ENCODE measurements at places on chromosomes 5 and 9.

DNA sequence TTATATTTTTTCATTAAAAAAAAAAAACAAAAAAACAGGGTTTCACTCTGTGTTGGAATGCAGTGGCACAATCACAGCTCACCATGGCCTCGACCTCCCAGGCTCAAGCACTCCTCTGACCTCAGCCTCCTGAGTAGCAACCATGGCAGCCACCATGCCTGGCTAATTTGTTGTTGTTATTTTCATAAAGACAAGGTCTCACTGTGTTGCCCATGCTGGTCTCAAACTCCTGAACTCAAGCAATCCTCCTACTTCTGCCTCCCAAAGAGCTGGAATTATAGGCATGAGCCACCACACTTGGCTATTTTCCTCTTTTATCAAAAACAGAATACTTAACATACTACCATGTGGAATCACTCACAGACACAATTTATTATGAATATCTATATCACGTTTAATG lies 46.7 kb downstream of the UBAP2 start:
- no peak for DNase-seq

GRCh38 chr5:23583081-23583480 lies 75.7 kb downstream of the PRDM9 start:
- DNase-seq, result no peak

DNA sequence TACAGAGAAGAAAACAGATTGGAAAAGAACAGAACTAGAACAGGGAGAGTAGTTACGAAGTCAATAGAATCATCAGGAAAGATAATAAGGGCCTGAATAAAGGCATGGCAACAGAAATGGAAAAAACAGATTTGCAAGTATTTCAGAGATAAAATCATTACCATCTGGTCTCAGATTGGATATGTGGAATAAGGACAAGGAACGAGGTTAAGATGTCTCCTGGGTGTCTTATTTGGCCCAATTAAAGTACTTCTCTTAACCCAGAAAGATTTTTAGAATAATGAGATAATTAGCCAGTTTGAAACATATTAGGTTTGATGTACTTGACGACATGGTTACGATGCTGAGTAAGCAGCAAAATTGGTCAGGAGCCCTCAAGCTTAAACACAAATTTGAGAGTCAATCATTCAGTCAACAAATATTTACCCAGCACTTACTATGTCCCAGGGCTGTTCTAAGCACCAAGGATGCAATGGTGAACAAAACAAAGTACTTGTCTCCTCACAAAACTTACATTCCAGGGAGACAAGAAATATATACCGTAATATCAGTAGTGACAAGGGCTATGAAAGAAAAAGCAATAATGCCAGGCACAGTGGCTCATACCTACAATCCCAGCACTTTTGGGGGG lies 18.3 kb downstream of the RICTOR start:
- DNase-seq, result no peak

- DNase-seq, result no peak
Measured at GRCh38 chr9:131203431-131204218, 72.7 kb downstream of the FAM78A start.

DNA sequence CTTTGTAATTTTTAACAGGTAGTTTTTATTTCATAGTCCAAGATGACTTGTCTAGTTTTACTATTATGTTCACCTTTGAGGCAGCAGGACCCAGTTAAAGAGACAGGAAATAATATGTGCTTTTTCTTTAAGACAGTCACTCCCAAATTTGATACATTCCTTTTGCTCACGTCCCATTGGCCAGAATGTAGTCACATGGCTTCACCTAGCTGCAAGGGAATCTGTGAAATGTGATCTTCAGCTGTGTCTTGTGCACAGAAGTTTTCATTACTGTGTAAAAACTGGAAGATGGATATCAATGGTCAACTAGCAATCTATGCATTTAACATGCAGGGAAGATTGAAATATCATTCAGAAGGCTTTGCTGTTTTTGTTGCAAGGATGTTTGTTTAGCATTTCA lies 41.1 kb downstream of the XRCC4 start:
- no peak for DNase-seq

DNA sequence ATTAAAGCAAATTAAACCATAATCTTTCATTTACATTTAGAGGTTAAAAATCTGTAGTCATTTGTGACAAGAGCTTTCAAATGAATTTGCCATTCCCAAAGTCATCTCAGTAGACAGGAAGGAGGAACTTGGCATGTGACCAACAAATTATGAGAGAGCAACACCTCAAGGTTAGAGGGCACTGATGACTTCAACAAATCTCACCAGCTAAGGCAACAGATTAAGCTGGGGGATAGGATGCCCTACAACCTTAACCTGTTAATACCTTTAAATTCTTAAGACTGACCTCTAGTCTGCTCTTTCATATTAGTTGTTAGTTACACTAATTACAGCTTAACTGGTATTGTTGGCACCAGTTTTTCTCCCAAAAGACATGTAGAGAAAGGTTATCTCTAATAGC lies 18.4 kb downstream of the POU5F2 start:
- DNase-seq, result no peak

DNA sequence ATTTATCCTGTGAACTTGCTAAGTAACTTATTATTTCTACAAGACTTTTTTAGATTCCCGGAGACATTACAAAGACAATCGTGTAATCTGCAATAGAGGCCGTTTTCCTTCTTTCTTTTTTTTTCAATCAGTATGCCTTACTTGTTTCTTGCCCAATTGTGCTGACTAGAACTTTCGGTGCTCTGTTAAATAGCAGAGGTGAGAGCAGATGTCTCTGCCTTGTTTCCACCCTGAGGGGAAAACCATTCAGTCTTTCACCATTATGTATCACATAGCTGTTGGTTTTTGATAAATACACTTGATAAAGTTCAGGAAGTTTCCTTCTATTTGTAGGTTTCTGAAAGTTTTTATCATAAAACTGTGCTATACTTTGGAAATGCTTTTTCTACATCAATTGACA lies 10.3 kb downstream of the SPATA31E1 start:
- no peak for DNase-seq

DNA sequence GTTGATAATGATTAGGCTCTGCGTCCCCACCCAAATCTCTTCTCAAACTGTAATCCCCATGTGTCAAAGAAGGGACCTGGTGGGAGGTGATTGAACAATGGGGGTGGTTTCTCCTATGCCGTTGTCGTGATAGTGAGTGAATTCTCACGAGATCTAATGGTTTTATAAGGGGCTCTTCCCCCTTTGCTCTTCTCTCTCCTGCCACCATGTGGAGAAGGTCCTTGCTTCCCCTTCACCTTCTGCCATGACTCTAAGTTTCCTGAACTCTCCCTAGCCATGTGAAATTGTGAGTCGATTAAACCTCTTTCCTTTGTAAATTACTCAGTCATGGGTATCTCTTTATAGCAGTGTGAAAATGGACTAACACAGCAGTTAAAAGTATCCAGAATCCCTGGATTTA lies 715.2 kb upstream of the DMAC1 start:
- no peak for DNase-seq

GRCh38 chr9:109193974-109194556 lies 27.0 kb upstream of the FRRS1L start:
- DNase-seq, result no peak

DNA sequence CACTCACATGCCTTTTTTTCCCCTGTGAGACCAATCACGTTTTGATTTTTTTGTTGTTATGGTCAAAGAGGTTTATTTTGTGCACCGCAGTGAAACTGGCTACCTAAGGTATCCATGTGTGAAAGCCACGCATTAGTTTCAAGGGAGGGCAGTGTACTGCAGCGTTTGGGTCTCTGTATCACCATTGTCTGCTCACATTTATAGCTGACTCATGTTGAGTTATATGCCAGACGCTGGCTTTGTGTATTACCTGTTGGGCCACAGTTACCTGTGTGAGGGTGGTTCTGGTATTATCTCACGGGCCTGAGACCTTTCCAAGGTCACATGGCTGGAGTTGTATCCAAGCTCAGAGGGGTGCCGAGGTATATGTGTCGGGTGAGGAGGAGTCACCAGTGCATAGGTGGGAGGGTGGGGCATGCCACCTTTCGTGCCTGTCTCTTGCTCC lies 75.8 kb downstream of the ARHGAP26 start:
- no peak for DNase-seq

- no peak for DNase-seq
Measured at GRCh38 chr9:137272241-137273094, 5.1 kb upstream of the TOR4A start.

GRCh38 chr5:149264439-149265067 lies 7.1 kb upstream of the AFAP1L1 start:
- no peak for DNase-seq

DNA sequence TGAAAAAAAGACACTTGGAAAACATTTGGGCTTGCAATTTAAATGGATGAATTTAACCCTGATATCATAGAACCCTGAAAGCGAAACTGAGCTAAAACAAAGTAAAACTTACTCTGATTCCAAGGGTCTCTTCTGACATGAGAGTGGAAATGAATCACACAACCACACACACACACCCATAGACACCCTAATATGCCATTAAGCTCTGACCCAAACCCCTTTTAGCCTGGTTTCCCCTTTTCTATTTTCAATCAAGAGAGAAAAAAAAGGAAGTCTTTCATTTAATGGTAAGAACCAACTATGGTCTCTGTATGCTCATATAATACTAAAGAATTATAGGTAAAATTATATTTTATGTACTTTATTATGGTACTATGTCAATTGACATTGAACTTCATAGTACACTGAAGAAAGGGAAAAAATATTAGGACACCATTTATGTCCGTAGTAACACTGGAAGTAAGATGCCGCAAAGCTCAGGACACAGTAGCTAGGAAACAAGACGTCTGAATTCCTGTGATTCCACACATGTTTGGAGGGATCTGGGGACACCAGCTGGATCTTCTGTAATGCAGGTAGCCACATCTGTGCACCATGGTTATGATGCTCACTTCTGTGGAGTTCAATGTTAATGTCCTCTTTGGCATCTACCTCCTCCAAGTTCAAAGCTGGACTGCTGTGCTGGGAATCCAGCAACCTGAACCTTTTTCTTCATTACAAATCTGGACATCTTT lies 95.8 kb downstream of the PCSK1 start:
- no peak for DNase-seq

GRCh38 chr5:126508962-126509279 lies 85.7 kb downstream of the GRAMD2B start:
- DNase-seq, result no peak

- no peak for DNase-seq
Measured at GRCh38 chr5:144481861-144482260, 311.2 kb downstream of the KCTD16 start.

DNA sequence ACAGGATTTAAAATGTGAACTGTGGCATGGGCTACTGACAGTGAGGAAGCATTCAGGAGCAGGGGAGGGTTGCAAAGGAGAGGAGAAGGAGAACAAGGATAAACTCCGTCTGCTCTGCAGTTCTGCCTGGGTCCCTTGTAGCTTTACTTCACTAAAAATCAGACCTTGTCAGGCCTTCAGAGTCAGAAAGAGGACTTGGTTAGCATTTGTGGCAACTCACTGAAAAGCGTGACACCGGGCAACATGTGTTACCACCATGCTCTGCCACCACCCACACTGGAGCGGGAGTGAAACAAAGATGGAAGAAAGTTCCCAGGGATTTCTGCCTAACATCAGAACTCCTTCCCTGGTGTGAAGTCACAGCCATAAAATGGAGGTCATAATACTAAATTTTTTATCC lies 19.3 kb downstream of the FYB1 start:
- DNase-seq, result no peak

DNA sequence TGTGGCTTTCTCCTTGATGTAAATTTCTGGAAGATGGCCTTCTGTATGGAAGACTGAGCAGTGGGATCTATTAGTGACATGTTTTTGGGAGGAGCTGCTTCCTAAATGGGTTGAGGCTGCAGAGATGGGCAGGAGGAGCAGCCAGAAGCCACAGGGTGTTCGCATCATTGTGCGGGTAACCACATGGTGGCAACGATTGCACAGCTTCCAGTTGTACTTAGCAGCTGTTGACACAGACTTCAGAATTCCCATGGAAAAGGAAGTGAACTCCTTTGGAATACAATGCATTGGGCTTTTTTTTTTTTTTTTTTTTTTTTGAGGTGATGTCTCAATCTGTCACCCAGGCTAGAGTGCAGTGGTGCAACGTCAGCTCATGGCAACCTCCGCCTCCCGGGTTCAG lies 297.3 kb downstream of the NR3C1 start:
- DNase-seq, result peak; percentile 63

DNA sequence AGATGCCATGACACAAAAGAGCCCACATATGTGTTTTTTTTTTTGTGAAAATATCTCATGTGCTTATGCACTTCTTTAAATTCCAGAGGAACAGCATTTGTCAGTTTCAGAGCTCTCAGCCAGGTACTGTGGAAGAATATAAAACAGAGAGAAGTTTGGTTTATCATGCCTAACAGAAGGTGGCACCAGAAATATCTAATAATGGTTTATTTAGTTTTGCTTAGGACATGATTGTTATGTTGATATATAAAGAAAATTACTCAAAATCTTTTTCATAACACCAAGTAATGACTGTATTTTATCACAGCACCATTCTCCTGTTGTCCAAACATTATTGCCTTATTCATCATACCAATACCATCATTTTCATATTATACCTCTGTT lies 455.6 kb upstream of the ACTBL2 start:
- DNase-seq, result no peak

- no peak for DNase-seq
Measured at GRCh38 chr5:6043491-6044310, 334.6 kb downstream of the MED10 start.

DNA sequence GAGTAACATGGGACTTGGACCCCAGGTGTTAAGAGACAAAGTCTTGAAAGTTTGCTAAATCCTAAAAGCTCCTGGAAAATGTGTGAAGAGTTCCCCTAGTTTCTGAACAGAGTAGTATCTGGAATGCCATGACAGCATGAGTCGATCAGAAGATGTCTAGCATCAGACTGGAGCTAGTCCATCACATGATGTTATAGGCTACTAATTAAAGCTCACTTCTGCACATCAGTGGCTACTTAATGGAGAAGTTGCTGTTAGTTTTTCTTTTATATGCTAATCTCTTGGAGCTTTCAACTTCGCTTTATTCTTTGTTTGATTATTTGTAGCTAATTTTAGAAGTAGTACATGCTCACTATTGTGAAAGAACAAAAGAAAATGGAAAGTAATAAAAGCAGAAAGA lies 471.3 kb upstream of the KLF4 start:
- no peak for DNase-seq

- DNase-seq, result no peak
Measured at GRCh38 chr5:143759396-143760130, 52.4 kb upstream of the HMHB1 start.

DNA sequence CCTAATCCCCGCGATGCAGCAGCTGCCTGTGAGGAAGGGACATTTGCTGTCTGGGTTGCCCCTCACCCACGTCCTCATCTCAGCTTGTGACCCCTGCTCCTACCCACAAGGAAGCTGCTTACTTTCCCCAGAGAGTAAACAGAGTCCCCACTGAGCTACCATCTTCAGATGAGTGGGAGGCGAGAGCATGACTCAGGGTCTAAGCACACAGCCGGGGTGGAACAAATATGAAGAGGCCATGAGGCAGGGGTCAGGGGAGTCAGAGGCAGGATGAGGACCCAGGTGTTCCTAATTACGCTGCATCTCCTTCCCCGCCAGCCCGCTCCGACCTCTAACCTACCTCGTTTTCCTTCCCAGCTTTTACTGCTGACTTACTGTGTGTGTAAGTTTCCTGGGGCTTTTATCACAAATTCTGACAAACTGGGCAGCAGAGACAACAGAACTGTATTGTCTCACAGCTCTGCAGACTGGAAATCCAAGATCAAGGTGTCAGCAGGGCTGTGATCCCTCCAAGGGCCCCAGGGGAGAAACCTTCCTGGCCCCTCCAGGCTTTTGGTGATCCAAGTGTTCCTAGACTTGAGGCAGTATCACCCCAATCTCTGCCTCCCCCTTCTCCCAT lies 94.0 kb upstream of the DNAH5 start:
- DNase-seq, result peak; percentile 46

- no peak for DNase-seq
Measured at GRCh38 chr9:126524353-126525077, 89.2 kb upstream of the LMX1B start.

GRCh38 chr9:123305879-123306278 lies 37.5 kb upstream of the STRBP start:
- no peak for DNase-seq
